Tibial artery (tissue), 4 donors: ENCODE measurements at places on chromosomes 5 and 9.

GRCh38 chr5:308672-309271 is 12.7 kb upstream of the AHRR start:
- peaks cover 81% of the 10 kb centered on the region for H3K36me3 ChIP-seq
- no peak overlapping the region for H3K4me3 ChIP-seq
- H3K27me3 ChIP-seq, result no peaks in the 10 kb centered on the region
- DNase-seq, result no peak
- no peak overlapping the region for H3K27ac ChIP-seq

DNA sequence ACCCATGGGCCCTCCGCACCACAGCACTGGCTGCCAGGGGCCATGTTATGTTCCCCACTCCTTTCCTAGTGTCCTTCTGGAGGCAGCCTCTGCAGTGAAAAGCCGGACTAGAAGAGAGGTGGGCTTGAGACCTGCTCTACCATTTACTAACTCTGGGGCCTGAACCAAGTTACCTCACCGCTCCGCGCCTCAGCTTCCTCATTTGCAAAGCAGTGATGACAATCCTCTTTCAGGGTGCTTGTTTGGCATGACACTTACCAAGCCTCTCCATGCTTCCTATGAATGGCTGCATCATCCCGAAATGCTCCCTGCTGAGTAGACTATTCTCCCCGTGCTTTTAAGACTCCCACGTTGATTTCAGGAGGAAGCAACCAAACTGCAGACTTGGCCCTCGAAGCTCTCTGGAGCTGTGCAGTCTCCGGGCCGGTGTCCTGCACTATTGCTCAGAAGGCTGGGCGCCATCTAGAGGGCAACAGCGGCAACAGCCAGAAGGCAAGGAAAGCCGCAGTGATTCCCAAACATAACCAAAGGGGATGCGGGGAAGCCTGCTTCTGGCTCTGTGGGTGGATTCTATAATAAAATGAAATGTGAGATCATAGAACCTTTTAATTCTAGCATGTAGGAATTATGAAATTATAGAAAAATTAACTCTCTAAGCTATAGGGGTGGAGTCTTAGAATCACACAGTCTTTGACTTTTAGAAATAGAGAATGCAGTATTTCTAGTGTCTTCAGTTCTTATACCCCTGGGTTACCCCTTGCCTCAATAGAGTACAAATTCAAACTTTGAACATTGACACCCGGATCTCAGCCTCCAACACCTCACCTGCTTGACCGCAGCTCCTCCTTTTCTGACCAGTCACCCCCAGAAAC is 599.8 kb upstream of the BRINP1 start:
- no peaks in the 10 kb centered on the region for H3K4me1 ChIP-seq
- peak; percentile 87 for DNase-seq
- no peaks in the 10 kb centered on the region for H3K27me3 ChIP-seq
- H3K4me3 ChIP-seq, result no peak overlapping the region

GRCh38 chr9:81999806-82000205 is 11.2 kb downstream of the SPATA31D1 start:
- DNase-seq, result no peak
- H3K4me3 ChIP-seq, result no peak overlapping the region
- H3K36me3 ChIP-seq, result no peaks in the 10 kb centered on the region
- H3K27me3 ChIP-seq, result no peaks in the 10 kb centered on the region
- H3K27ac ChIP-seq, result no peak overlapping the region

DNA sequence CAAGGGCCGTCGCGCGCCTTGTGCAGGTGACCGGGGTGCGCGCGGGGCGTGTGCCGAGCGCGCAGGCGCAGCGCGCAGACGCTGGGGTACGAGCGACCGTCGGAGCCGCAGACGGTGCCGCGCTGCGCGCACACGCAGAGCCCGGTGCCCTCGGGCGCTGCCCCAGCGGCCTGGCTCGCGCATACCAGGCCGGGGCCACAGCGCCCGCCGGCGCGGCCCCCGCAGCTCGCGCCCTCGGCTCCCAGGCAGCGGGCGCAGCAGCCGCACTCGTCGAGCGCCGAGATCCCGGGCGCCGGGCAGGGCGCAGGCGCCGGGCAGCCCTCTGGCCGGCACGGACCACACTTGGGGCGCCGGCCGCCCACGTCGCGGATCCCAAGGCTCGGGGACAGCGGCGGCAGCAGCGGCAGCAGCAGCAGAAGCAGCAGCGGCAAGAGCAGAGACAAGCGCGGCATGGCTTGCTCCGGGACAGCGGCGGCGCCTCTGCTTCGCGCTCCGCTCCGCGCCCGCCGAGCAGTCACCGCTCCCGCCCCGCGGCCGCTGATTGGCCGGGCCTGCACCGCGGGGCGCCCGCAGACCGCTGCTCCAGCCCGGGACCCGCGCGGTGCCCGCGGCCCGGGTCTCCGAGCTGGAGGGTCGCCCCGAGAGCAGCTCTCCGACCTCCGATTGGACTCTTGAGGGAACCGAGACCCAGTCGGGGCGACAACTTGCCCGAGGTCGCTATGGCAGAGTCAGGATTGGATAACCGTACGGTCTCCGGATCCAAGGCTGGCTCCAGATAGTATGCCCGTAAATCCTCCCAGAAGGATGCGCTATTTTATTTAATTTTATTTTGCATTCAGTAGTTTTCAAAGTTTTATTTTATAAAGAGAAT is at the start of gene IGFBPL1:
Gene IGFBPL1, minus strand, starts transcription at position 482 of the 871 bp plus-strand sequence. Its CDS starts 30 bp downstream, at position 452.
- peak within 1 kb of the TSS; percentile 52 for H3K4me3 ChIP-seq
- no peaks in the 10 kb centered on the region for H3K27me3 ChIP-seq
- peaks cover 27% of the 10 kb centered on the region for H3K4me1 ChIP-seq
- peak within 1 kb of the TSS; percentile 75 for H3K27ac ChIP-seq
- DNase-seq, result no peak
- H3K36me3 ChIP-seq, result no peaks in the 10 kb centered on the region

DNA sequence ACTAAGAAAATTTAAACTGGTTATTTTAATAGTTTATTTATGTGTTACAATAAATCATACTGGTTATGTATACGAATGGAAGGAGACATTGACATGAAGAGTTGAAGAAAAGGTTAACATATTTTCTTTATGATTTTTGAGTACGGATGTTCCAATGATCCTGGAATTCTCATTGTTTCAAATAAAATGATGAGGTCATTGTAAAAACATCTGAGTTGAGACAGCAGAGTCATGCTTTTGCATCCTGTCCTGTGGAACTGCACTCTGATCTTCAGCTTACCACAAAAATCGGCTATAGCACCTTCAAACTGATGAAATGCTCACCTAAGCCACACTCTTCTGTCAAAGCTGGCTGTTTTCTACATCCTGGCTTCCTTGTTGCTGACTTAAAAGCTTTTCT is 67.8 kb downstream of the PTCD2 start:
- no peaks in the 10 kb centered on the region for H3K36me3 ChIP-seq
- DNase-seq, result no peak
- peaks cover 31% of the 10 kb centered on the region for H3K4me1 ChIP-seq
- no peak overlapping the region for H3K4me3 ChIP-seq
- no peaks in the 10 kb centered on the region for H3K27me3 ChIP-seq

GRCh38 chr9:98329281-98329680 is 73.8 kb upstream of the TBC1D2 start:
- no peak for DNase-seq
- H3K4me1 ChIP-seq, result no peaks in the 10 kb centered on the region
- no peaks in the 10 kb centered on the region for H3K27me3 ChIP-seq
- H3K36me3 ChIP-seq, result no peaks in the 10 kb centered on the region
- no peak overlapping the region for H3K4me3 ChIP-seq
- H3K27ac ChIP-seq, result no peak overlapping the region

GRCh38 chr5:73336366-73336765 is 112.2 kb downstream of the FOXD1 start:
- no peak for DNase-seq
- H3K4me3 ChIP-seq, result no peak overlapping the region

DNA sequence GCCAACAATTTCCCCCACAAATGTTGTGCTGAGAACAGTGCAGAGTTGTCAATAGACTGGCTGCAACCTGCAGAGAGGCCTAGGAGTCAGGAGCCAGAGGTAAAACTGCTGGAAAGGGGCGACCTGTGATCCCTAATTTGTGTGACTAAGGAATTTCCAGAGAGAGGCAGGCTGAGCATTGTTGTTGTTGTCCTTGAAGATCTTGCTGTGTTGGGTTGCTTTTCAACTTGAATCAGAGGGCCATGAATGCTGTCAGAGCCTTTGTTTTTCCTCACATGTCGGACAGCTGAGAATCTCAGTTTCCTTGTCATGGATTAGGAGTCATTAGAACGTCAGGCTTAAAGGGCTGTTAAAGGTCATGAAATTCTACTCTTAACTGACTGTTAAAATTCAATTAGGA is 134.6 kb upstream of the ASTN2 start:
- no peak overlapping the region for H3K27ac ChIP-seq
- no peaks in the 10 kb centered on the region for H3K36me3 ChIP-seq
- H3K4me3 ChIP-seq, result no peak overlapping the region
- no peak for DNase-seq

- H3K4me3 ChIP-seq, result no peak within 1 kb of the TSS
- no peaks in the 10 kb centered on the region for H3K36me3 ChIP-seq
- no peaks in the 10 kb centered on the region for H3K4me1 ChIP-seq
- no peaks in the 10 kb centered on the region for H3K27me3 ChIP-seq
These were observed at the start of gene CAVIN4 for GRCh38 chr9:100577776-100578448. CAVIN4 (plus strand) TSS chr9:100578079; CDS start chr9:100578144, 65 bp downstream.

- no peak overlapping the region for H3K4me3 ChIP-seq
- H3K4me1 ChIP-seq, result no peaks in the 10 kb centered on the region
- DNase-seq, result no peak
- no peaks in the 10 kb centered on the region for H3K27me3 ChIP-seq
- H3K27ac ChIP-seq, result no peak overlapping the region
These were observed 222.4 kb upstream of the PANK3 start for GRCh38 chr5:168801567-168801966.

DNA sequence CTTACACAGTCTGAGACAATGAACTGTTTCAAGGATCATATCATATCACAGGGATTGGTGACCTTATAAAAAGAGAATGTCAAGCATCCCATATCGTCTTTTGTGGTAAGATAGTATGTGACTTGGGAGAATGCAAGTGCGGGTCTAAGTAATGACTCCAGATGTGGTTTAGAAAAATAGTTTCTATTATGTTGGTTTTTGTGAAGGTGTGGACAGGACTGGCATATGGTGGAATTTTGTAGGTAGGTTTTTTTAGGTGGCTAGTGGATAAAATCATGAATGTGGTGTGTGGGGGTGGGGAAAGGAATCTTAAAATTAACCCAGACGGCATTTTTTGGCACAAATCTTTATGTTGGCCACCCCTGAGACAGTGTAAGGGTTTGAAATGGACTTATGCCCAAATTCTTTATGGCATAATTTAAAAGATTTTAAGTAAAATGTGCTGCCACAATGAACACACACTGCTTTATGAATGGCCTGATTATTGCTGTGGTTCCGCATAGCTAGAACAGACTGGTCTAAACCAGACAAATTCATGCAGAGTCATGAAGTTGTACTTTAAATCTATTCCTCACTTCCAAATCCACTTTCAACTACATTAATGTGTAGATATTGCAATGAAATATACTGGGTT is 204.8 kb upstream of the HAPLN1 start:
- H3K4me1 ChIP-seq, result no peaks in the 10 kb centered on the region
- no peaks in the 10 kb centered on the region for H3K27me3 ChIP-seq
- H3K36me3 ChIP-seq, result no peaks in the 10 kb centered on the region

- H3K4me1 ChIP-seq, result no peaks in the 10 kb centered on the region
- no peaks in the 10 kb centered on the region for H3K27me3 ChIP-seq
- H3K4me3 ChIP-seq, result no peak overlapping the region
- H3K36me3 ChIP-seq, result no peaks in the 10 kb centered on the region
- no peak for DNase-seq
These were observed 267.0 kb upstream of the TYRP1 start for GRCh38 chr9:12425878-12426864.

GRCh38 chr5:1815071-1815786 is 14.0 kb downstream of the NDUFS6 start:
- no peak overlapping the region for H3K4me3 ChIP-seq
- H3K4me1 ChIP-seq, result no peaks in the 10 kb centered on the region
- no peak for DNase-seq
- peaks cover 76% of the 10 kb centered on the region for H3K36me3 ChIP-seq
- no peaks in the 10 kb centered on the region for H3K27me3 ChIP-seq

DNA sequence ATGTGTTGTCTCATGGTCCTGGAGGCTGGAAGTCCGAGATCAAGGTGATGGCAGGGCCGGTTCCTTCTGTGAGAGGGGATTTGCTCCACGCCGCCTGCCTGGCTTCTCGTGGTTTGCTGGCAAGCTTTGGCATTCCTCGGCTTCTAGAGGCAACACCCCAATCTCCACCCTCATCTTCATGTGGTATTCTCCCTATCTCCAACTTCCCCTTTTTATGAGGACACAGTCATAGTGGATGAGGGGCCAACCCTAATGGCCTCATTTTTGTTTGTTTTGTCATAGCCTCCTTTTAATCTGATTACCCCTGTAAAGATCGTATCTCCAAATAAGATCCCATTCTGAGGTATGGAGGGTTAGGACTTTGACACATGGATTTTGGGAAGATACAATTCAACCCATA is 41.7 kb upstream of the CLK4 start:
- H3K27me3 ChIP-seq, result no peaks in the 10 kb centered on the region
- no peaks in the 10 kb centered on the region for H3K4me1 ChIP-seq
- no peaks in the 10 kb centered on the region for H3K36me3 ChIP-seq
- no peak overlapping the region for H3K4me3 ChIP-seq
- DNase-seq, result no peak

DNA sequence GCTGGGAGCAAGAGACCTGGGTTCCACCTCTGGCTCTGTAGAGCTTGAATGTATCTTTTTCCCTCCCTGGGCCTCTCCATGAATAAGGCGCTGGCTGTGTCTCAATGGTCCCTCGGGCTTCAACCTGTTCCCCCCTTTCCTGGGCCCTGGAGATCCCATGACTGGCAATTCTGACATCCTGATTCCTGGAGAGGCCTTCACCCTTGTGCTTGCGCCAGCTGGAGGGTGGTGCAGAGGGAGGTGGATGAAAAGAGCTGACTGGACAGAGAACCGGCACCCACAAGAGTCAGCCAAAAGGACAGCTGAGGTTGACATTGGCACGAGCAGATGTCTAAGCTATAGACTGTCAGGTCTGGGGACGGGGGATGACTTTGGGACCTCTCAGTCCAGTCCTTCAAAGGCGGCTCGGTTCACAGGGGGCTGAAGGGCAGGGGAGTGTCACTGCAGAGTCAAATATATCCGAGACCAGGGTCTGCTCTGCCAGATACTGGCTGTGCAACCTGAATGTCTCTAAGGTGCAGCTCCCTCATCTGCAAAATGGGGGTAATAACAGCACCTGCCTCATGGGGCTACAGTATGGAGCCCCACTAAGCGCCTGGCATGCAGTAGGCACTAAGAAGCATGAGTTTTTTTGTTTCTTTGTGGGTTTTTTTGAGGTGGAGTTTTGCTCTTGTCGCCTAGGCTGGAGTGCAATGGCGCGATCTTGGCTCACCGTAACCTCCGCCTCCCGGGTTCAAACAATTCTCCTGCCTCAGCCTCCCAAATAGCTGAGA is 13.8 kb downstream of the DNM1 start:
- no peaks in the 10 kb centered on the region for H3K27me3 ChIP-seq
- H3K36me3 ChIP-seq, result no peaks in the 10 kb centered on the region
- no peak overlapping the region for H3K27ac ChIP-seq
- no peak for DNase-seq

GRCh38 chr5:179414459-179415261 is 69.4 kb upstream of the ADAMTS2 start:
- H3K4me1 ChIP-seq, result no peaks in the 10 kb centered on the region
- H3K27ac ChIP-seq, result no peak overlapping the region
- no peak for DNase-seq
- no peak overlapping the region for H3K4me3 ChIP-seq
- no peaks in the 10 kb centered on the region for H3K27me3 ChIP-seq
